NCI-H1930 (cell line): ENCODE measurements at places on chromosomes 4 and X.

- no peak for DNase-seq
Observed at GRCh38 chrX:12434493-12434892, 296.2 kb downstream of the FRMPD4 start.

DNA sequence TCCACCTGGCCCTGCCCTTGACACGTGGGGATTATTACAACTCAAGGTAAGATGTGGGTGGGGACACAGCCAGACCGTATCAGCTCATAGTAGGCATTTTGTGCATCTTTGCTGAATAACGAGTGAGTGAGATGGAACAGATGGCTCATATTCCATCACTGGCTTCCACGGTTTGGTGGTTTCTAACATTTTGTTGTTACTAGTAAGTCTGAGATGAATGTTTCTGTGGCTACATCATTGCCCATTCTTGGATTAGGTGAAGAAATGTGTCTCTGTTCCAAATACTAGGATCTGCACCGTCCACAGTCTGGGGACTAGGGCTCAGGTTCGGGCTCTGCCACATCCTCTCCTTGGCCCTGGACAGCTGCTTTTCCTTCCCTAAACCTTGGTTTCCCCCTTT lies 3.6 kb downstream of the ABLIM2 start:
- DNase-seq: no peak

DNA sequence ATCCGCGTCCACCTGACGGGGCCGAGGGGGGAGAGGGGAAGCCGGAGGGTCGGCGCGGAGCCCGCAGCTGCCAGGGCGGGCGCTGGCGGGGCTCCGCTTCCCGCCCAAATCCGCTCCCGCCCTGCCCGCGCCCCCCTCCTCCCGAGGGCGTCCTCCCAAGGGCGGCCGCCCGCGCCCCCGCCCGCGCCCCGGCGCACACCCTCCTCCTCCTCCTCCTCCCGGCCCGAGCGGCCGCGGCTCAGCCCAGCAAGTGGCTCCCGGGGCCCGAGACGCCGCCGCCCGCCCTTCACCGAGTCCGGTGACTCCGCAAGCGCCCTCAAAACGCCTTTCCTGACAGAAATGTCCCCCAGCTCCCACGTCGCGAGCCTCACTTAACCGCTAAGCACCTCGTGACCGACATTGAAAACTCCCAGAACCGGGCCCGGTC lies 487 bp downstream of the HMGB2 start:
- DNase-seq: no peak

DNA sequence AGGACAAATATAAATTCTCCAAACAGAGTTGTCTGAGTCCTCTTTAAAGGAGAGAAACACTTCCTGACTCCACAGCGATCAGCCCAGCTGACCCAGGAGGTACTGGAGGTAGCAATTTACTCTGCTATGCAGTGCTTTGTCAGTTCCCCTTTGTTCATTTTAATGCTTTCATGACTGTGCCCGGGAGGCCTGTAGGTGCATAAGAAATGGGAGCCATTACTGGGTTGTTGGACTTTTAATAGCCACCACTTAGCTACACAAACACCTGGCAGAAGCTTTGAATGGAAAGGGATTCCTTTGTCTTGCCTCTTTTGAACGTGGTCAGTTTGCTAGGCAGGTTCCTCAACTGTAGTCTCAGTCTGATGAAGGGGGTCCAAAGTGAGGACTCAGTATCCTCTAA lies 59.0 kb upstream of the AFF2 start:
- DNase-seq: peak; percentile 36

DNA sequence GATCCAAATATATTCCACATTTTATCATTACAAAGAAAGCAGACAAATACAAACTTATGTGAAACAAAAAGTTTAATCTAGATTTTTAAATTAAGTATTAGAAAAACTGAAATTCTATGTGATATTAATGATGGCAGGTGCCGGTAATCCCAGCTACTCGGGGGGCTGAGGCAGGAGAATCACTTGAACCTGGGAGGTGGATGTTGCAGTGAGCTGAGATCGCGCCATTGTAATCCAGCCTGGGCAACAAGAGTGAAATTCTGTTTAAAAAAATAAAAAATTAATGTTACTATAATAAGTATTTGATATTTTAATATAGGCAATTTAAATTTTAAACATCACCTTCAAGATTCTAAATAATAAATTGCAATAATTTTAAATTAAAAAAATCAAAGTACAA lies 400.6 kb downstream of the PABPC4L start:
- DNase-seq: no peak

DNA sequence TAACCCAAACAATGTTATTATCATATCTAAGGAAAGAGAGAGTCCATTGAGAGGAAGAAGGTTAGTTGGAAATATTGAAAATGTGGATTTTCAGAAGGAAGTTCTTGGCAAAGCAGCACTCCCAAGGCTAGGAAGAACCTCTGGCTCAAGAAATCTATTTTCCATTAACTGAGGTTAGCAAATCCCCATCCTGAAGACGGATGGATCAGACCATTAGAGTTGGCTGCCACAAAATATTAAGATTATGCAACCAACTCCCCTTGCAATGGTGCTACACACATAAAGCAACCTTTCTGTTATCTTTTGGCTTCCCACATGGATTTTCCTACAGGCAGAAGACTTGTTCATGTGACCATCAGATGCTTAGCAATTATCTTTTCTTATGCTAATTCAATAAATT lies 96.3 kb downstream of the COL4A6 start:
- no peak for DNase-seq

GRCh38 chr4:6563935-6564645 lies 10.9 kb upstream of the MAN2B2 start:
- no peak for DNase-seq
